ENCODE measurements at places on chromosomes 16 and 17.

DNA sequence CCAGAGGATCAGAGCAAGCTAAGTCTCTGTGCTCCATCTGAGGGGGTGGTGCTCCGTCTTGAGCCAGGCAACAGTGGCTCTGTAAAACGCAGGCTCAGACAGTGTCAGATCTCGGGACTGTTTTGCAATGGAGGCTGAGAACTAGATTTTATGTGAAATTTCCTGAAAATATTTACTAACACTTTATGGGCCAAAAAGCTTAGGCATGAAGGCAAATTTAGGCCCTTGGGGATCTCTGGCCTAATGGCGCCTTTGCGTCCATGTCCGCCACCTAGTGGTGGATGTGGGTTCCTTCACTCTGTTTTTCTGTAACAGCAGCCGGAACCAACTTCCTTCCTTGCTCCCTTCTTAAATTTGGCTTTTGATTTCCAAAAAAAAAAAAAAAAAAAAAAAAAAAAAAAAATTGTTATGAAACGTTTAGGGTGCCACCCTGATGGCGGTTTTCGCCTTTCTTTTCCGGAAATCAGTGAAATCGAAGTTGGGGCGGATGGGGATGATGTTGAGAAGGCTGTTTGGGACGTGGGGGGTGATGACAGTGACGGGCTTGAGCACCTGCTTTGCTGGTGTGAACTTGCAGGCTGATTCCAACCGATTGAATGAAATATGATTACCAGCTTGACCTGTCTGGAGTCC, 14.0 kb upstream of the ELAC2 start:
- no peak for DNase-seq

- DNase-seq = no peak
Observed at GRCh38 chr16:88347656-88348376, 34.9 kb upstream of the ZNF469 start.

- no peak for DNase-seq
Observed at GRCh38 chr17:5419959-5420653, at the start of gene RPAIN. Gene RPAIN, plus strand, starts transcription at chr17:5420182. Its CDS starts 29 bp downstream, at chr17:5420211.

DNA sequence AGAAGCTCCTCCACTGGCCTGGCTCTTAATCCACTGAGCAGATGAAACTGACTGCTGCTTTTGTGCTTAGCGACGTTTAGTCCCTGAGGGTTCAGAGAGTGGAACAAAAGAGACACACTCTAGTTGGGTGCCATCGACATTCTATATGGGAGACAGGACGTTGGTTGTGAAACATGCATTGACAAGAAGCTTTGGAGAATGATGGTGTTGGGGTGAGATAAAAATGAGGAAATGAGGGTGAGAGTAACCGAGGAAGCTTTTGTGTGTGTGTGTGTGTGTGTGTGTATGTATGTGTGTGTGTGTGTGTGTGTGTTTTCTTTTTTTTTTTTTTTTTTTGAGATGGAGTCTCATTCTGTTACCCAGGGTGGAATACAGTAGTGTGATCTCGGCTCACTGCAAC, 89.5 kb downstream of the ABCC1 start:
- DNase-seq = no peak

DNA sequence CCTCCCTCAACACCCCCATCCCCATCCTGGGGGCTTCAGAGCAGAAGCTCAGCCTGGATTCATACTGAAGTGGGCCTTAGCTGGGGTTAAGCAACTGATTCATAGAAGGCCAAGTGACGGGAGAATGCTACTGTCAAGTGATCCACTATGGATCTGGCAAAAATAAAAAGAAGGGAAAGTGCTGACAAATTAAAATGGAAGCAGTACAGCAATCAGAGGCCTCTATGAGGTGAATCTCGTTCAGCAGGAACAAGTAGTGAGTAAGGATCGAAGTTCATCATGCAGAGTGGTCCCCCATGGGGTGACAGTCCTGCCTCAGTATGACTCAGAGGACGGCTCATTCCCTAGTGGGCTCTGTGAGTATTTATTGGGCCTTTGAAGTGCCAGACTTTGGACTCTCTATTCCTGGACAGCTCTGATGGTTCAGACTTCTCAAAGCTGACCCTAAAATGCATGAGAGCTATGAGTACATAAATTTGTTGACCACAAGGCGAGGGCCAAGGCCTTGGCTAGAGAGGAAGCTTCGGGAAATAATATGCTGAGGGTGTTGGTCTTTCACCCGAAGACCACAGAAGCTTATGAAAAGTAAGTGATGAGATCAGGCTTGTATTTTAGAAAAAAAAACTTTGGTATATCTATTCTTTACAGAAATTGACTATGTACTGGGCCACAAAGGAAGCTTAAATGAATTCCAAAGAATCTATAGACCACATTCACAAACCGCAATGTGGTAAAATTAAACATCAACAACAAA, 5.3 kb upstream of the NSMCE1 start:
- DNase-seq = no peak

DNA sequence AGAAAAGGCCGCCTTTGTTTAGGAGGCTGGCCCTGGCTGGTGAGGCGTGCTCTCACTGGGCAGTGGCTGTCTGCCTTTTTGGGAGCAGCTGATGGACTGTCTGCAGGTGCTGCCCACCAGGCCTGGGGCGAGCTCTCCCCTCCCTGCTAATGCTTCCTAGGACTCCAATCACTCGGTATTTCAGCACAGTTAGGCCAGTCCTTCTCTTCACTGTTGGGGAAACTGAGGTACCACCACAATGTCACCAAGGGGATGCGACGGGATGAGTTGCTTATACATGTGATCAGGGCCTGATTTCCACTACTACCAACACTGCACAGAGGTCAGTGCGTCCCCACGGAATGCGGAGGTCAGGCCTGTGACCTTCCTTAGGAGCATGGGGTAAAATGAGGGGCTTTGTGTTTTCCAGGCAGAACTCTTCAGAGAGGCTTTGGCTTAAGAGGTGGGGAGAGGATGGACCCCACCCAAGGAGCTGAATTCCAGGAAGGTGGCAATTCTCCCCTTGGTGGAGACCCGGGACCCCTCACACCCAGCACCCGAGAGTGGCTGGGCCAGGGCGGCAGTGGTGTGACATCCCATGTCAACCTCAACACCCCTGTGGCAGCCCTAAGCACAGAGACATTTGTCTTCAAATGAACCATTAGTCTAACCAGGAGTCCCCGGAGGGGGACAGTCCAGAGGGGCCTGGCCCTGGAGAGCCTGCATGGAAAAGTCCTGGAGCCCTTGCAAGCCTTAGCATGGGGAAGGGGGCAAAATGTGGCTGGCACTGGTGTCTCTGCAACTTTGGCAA, 86.4 kb downstream of the N4BP1 start:
- DNase-seq = no peak

DNA sequence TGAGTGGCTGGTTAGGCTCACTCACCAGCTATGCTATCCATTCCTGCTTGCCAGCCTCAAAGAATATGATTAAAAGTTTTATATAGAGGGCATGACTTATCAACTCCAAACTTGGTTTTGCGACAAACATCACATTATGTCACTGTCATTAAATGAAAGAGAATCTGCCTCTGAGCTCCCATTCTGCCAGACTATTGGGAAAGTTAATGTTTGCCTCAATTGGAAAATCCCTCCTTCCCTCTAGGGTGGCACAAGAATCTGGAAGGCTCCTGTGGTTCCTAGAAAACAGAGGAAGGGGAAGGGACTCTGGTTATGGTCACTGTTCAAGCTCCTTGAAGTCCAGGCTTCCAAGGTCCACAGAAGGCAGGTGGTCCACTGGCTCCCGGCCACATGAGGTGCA, 50.5 kb upstream of the TEX2 start:
- no peak for DNase-seq

- DNase-seq = no peak
Observed at GRCh38 chr17:47745037-47745380, 12.0 kb downstream of the TBX21 start.

DNA sequence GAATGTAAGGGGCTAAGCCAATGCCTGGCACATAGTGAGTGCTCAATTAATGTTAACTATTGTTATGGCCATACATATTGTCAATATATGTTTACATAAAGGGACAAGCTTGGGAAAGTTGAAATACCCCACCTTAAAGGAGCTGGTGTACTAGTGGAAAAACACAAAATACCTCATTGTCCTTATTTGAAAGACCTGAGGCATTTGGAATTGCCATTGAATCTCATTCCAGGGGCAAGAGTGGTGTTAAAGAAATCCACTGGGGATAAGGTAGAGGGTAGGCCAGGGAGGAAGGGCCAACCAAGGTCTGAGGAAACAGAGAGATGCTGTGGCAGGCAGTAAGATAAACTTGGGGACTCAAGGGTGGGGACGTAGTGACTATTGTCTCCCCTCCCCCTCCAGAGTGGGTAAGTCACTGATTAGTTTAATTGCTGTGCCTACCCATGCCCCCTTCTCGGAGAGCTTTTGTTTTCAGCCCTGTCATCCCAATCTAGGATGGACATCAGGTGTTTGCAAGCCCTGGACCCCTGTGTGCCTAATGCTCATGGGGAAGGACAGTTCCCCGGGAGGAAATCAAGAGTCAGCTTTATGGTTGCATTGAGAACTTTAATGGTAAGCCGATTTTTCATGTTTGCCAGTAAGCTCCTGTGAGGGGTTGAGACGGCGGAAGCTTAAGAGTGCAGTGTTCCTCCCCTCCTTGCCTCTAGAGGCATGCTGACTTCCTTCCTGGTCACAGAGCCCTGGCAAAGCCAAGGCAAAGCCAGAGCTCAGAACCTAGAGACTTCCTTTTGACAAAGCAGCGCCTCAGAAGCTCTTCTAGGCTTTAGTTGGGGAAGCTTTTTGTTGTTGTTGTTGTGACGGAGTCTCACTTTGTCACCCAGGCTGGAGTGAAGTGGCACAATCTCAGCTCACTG, 2.5 kb upstream of the HEATR9 start:
- DNase-seq = no peak

DNA sequence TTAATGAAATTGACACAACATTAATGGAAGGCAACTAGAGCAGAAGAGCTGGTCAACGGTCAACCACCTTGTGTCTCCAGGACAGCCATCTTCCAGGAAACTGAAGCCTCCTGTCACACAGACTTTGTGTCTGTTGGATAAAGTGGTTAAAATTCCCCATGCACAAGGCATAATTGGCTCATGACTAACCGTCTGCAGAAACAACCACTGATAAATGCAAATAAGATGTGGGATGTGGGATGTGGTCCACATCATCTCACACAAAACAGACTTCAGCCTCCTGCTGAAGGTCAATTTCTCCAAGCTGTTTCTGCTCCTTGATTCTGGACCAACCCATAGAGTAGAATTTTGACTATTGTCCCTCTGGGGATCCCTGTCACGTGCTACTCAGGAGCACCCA, 26.9 kb upstream of the XYLT1 start:
- DNase-seq = no peak

DNA sequence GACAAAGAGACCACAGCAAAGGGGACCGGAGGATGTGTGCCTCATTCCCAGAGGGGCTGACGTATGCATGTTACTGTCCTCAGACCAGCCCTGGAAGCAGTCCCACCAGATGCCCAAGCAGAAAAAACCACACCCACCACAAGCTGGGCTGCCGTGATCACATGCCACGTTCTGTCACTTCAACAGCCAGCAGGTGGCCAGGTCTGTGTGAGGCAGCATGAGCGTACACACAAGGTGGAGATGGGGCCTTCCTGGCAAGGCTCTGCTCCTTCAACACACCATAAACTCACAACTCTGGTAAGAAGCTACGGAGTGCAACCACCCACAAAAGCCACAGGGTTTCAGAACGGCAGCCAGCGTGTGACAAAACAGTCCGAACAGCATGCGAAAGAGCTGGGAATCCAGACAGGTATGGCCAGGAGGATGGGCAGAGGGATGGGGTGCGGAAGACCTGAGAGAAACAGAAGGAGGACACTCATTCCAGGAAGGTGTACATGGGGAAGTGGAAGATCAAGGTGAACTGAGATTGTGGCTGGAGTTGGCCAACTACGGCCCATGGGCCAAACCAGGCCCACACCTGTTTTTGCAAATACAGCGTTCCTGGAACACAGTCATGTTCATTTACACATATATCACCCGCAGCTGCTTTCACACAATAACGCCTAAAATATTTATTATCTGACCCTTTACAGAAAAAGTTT, 27.9 kb downstream of the MBTPS1 start:
- no peak for DNase-seq

GRCh38 chr16:17557480-17557879, 86.7 kb upstream of the XYLT1 start:
- DNase-seq = no peak

DNA sequence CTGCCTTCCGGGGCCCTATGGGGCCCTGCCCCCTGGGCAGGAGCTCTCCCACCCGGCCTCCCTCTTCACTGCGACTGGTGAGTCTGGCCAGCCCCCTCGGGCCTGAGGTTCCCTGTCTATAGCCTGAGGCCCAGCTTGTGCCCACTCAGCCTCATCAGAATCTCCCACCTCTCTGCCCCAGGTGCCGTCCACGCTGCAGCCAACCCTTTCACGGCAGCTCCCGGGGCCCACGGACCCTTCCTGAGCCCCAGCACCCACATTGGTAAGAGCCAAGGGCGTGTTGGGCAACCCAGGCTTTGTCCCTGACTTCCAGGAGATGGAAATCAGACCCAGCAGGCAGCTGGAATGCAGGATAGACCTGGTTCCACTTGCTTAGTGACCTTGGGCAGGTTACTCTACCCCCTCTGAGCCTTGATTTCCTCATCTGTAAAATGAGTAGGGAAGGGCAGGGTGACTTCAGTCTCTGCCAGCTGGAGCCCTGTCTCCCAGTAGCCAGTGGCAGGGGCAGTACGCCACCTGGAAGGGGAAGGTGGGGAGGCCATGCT, 9.2 kb downstream of the FBRS start:
- no peak for DNase-seq

DNA sequence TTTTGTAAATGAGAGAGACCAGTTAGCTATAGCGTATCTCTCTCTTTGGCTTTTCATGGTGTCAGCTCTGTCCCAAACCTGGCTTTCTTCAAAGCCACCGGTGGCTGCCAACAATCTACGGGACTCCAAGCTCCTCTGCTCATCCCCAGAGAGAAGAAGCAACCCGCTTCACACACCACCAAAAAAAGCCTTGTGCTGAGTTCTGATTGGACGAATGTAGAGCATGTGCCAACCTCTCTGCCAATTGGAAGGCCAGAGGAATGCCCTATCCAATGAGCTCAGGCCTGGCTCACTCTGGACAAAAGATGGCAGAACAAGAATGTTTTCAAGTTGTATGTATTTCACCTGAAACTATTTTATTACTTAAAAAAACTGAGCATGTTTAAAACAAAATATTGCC, 202.4 kb downstream of the C16orf95 start:
- DNase-seq = no peak

DNA sequence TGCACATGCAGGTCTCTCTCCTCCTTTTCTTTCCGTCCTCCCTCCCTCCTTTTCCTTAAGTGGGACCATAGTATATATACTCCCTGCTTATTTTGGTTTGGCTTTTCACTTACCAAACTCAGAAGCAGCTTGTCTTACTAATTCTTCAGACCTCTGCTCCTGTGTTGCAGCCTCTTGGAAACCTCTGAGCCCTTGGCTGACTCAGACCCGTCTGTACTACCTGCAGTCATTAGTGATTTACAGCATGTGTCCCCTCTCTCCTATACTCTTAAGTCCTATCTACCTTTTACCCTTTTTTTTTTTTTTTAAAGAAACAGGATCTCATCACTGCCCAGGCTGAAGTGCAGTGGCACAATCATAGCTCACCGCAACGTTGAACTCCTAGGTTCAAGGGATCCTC, 207.0 kb downstream of the STX8 start:
- DNase-seq = no peak

GRCh38 chr17:42509409-42509808, 26.6 kb upstream of the NAGLU start:
- no peak for DNase-seq

Data from muscle of arm (tissue), 14 donors.